ENCODE measurements at places on chromosomes 5 and 9.

GRCh38 chr9:93708987-93709302 lies 132.6 kb downstream of the PHF2 start:
- no peak for DNase-seq

DNA sequence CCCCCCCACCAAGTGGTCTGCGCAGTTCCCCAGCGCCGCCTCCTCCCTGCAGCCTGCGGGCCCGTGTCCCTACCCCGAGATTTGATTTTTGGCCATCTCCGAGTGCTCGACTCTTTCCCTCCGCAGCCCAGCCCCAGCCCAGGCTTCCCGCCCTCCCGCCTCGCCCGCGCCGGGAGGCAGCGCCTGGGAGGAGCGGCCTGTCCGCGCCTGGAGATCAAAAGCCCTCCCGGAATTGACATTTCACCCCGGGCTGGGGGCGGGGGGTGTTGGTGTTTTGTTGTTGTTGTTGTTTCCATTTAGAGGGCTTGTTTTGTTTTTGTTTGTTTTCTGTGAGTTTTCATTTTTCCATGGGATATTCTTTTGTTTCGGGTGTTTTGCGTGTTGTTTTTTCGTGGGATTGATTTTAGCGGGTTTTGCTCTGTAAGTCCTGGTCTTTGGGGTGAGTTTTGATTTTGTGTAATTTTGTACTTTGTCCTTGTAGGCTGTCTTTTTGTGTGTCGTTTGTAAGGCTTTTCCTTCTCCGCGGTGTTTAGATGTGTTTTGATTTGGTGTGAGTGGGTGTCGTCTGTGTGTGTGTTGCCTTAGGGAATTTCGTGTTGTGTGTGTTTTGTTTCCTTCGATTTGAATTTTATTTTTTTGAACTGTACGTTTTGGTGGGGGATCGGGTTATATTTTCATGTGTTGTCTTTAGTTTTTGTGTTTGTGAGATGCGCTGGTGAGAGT lies 1.7 kb upstream of the PAX5 start:
- DNase-seq, result no peak

- DNase-seq, result no peak
Observed at GRCh38 chr5:54401515-54401914, 54.0 kb upstream of the HSPB3 start.

GRCh38 chr9:93617273-93617672 lies 40.9 kb downstream of the PHF2 start:
- no peak for DNase-seq

DNA sequence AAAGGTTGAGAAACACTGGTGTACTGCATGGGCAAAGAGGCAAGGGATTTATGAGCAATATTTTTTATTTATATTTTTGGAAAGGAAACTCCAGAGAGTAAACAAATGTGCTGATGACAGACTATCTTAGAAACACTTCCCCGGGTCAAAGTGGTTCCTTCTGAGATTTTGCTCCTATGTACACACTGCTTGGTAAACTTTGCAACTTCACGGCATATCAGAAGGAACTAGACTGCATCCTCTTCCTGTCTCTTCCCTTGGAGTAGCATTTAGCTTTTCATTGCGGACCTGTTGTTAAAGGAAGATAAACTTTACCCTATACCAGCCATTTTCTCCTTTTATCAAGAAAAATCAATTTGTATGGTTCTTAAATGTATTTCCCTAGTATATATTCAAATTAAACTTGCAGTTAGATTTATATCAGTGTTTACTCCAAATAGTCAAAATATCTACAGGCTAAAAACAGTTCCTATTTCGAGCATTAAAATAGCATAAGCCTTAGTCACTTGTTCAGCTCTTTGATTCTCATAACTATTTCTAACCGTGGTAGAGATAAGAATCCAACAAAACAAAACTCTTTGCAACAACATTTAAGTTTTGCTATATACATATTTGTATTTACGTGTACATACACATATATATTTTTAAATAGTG lies 48.0 kb upstream of the LRRC19 start:
- DNase-seq, result no peak

DNA sequence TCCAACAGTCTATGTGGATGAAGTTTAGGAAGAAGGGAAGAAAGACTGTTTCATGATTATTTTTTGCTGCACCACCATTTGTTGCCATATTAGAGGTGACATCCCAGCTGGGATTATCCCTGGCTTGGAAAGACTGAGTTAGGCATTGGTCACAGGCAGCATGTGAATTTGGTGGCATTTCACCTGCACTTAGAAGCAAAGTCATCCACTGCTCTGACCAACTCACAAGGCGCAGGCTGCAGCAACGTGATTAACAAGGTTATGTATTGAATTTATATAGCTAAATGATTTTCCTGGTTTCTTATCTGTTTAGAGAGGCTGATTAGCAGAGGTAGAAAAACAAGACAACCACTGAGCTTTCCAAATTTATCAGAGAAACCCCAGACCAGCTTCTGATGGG lies 2.7 kb downstream of the FYB1 start:
- DNase-seq, result no peak

GRCh38 chr5:28324174-28324573 lies 1285.8 kb upstream of the CDH9 start:
- DNase-seq, result no peak

- DNase-seq, result no peak
Observed at GRCh38 chr5:57106661-57107060, 67.2 kb upstream of the GPBP1 start.

DNA sequence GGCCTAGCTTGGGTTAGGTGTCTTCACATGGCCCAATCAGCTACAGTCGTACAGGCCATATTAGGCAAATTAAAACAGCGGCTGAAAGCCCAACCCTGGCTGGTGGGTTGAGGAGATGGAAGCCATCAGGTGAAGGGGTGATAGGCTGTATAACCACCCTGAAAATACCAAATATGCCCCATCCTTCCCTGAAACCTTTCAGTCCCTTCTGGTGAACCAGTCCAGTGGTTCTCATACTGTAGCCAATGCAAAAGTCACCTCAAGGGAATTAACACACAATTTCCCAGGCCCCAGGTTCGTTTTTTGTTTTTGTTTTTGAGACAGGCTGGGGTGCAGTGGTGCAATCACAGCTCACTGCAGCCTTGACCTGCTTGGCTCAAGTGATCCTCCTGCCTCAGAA lies 19.8 kb upstream of the KCNV2 start:
- no peak for DNase-seq

- DNase-seq, result no peak
Observed at GRCh38 chr9:131639769-131640437, 94.6 kb downstream of the PRRT1B start.

GRCh38 chr9:696332-697323 lies 144.9 kb upstream of the DMRT1 start:
- no peak for DNase-seq

GRCh38 chr5:18117968-18118367 lies 483.7 kb downstream of the TAF11L14 start:
- DNase-seq, result no peak

GRCh38 chr5:153714798-153715197 lies 224.3 kb downstream of the GRIA1 start:
- DNase-seq, result no peak

DNA sequence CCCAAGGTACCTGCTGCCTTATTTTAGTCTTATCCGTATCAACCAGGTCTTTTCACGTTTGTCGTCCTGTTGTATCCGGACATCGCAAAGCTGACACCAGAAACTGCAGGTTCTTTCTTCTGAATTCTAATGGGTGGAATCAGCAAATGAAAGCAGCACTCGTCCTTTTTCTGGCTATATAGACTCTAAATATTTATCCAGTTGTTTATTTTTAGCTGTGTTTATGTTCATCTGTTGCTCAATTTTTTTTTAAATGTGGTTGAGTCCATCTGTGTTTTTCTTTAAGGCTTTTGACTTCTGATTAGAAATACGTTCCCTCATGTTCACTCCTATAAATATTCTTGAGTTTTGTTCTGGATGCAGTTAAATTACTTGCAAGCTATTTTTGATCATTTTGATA lies 831.7 kb downstream of the MTRR start:
- DNase-seq, result no peak

DNA sequence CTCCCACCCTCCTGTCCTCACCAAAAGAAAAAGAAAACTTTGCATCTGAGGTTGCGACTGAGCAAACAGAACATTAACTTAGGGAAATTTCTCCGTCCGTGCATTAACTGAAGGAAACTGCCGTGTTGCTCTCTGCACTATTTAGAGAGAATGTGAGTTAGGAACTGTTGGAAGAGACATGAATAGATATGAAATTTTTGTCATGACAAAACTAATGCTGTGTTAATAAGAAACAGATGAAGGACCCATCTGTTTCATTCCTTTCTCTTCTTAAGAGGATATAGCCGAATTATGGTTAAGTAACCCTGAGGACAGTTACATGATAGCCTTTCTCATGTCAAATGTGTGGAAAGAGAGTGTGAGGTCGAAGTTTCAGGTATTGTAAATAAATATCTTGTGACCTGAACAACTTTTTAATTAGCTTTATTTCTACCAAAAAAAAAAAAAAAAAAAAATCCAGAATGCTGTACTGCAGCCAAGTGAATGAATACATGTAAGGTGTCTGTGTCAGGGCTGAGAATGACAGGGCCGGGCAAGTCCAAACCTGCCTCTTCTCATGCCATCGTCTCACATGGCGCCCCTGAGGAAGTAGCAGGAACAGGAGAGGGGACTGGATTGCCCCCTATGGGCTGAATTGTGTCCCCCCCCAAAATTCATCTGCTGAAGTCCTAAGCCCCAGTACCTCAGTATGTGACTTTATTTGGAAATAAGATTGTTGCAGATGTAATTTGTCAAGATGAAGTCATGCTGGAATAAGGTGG lies 35.6 kb upstream of the ANKRD33B start:
- DNase-seq, result no peak

DNA sequence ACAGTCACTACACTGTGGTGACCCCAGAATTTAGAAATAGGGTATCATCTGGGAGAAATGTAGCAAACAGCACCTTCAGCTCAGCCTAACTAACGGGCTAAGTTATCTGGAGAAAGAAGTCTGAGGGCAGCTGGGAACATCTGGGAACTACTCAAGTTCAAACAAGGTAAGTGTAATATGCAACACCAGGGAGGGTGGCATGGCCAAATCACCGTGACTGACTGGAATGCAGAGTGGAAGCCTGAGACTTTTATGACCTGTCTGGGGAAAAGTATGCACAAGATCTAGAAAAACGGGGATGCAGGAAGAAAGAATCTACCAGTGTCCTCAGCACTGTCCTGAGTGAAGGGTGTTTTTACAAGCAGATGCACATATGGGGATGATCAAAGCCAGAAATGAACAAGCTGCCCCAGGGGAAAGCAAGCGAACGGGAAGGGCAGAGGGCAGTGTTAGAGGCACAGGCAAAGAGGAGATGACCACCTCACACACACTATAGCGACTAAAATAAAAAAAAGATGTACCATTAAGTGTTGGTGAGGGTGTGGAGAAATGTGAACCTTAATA lies 59.9 kb downstream of the SERINC5 start:
- no peak for DNase-seq

DNA sequence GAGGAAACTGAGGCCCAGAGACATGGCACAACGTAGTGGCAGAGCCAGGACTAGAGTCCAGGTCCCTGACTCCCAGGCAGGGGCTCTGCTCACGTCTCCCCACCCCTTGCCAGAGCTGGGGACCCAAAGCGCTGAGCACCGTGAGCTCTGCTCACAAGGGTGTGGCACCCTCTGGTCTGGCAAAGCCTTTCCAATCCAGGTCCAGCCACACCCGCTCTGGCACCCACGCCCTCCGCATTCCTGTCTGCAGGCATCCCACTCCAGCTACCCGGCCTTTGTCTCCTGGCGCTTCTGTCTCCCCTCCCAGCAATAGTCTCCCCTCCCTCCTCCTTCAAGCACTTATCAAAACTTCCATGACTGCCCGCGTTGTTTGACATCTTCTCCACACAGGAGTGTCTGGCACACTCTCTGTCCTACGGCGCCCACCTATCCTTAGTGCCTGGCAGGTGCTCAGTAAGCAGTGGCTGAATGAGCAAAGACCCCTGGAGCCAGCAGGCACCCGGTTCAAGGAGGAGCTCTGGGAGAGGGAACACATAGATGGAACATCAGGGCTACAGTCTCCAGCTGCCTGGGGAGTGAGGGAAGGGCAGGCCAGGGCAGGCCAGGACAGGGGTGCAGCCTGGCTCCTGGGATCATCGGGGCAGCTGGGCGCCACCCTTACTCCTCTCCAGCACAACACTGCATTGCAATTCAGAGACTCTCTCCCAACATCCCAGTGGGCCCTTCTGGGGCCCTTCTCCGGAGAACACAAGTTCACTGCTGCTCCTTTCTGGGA lies 12.0 kb downstream of the HIGD2A start:
- no peak for DNase-seq

GRCh38 chr9:104553261-104553660 lies 15.7 kb upstream of the OR13C8 start:
- DNase-seq, result no peak

DNA sequence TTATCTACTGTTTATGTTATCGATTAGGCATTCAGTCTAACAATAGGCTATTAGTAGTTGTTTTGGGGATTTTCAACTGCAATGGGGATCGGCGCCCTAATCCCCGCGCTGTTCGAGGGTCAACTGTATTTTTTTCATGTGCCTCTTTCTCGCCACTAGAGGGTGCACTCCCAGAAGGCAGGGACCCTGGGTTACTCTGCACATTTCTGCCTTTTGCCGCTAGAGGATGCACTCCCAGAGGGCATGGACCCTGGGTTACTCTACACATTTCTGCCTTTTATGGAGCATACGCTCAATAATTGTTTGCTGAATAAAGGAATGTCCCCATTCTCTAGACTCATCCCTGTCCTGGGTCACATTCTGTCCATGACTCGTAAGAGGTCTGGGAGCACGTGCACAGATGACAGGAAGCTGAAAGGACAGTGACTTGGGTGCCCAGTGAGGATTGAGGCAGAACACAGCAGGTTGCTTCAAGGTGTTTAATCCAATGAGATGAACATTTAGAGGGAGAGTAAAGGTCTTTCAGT lies 27.9 kb upstream of the RECK start:
- no peak for DNase-seq

DNA sequence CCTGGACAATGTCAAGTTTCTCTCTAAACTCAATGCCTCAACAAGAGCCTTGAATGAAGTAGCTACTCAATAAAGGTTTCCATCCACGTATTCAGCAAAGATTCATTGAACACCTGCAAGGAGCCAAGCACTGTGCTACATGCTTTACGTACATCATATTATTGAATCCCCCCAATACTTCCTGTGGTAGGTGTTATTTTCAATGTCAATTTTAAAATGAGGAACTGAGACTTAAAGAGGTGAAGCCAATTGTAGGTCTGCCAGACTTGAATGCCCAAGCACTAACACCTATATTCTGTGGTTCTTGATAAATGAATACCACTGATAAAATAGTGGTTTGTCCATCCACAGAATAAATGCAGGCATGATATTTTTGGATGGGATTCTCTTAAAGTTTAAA lies 162.3 kb downstream of the DRD1 start:
- DNase-seq, result no peak

DNA sequence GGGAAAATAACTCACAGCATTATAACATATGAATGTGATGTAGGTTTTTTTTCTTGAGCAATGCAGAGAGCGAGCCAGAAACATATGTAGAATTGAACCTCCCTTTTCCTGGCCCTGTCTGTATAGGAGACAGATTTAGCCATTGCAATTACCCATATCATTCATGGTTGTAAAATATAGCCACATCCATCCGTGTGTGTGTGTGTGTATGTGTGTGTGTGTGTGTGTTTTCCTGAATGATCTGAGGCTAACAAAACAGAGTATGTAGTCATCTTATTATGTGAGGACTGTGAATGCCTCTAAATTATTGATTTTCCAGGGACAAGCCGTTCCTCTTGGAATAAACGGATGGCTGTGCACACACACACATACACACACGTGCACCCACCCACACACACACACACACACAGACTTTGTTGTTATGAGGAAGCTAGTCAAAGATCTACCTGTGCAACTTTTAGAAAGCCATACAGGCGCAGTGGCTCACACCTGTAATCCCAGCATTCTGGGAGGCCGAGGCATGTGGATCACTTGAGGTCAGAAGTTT lies 11.7 kb upstream of the DENND1A start:
- DNase-seq, result no peak
